ENCODE measurements at places on chromosomes 16 and 17.

DNA sequence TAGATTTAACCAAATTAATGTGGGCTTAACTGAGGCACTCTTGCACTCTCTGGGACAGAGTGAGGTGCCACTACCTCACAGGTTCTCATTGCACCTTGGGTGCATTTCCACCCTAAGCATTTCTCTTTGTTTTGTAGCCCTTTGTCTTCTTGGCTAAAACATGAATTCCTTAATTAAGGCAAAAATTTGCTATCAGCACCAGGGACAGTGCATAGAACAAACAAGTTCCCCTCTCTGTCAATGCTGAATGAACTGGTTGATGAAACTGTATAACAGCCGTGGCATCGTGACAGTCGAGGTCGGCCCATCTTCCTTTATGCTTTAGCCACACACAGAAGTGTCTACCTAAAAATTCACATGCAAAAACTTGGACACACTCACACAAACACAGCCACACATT, 74.8 kb downstream of the HS3ST2 start:
- peak; percentile 23 for DNase-seq

GRCh38 chr16:50879873-50880695, 138.2 kb downstream of the CYLD start:
- no peak for DNase-seq

DNA sequence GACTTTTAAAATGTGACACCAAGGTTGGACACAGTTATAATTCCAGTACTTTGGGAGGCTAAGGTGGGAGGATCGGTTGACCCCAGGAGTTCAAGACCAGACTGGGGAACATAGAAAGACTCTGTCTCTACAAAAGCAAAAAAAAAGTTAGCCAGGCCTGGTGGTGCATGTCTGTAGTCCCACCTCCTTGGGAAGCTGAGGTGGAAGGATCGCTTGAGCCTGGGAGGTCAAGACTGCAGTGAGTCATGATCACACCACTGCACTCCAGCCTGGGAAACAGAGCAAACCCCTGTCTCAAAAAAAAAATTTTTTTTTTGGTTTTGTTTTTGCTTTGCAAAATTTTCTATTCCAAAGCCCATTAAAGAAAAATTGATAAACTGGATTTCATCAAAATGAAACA, 281.4 kb downstream of the BCAS3 start:
- DNase-seq: peak; percentile 20

DNA sequence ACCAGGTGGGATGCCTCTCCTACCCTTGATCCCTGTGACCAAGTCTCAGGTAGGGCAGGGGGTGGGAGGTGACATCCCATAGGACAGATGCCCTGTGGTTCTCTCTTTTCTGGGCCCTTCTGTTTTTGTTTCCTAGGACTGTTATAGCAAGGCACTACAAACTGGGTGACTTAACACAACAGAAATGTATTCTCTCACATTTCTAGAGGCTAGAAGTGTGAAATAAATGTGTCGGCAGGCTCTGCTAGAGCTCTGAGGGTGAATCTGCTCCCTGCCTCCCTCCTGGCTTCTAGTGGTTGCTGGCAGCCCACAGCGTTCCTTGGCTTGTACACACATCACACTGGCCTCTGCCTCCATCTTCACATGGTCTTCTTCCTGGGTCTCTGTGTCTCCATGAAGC, 12.7 kb downstream of the CALB2 start:
- no peak for DNase-seq

DNA sequence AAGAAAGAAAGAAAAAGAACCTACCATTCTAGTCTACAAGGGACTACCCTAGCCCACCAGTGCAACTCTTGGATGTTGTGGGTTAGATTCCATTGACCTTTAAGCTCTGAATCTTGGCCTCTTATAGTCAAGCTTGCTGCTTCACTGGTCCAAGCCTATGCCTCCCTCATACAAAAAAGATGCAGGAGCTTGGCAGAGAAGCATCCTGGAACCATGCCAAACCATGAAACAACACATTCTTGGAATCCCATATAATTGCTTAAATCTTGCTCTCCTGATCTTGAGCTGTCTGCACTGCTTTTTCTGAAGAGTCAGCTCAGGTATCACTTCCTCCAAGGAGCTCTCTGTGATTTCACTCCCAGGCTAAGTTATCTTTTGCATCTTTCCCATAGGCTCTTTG, 117.9 kb upstream of the GPR139 start:
- no peak for DNase-seq

DNA sequence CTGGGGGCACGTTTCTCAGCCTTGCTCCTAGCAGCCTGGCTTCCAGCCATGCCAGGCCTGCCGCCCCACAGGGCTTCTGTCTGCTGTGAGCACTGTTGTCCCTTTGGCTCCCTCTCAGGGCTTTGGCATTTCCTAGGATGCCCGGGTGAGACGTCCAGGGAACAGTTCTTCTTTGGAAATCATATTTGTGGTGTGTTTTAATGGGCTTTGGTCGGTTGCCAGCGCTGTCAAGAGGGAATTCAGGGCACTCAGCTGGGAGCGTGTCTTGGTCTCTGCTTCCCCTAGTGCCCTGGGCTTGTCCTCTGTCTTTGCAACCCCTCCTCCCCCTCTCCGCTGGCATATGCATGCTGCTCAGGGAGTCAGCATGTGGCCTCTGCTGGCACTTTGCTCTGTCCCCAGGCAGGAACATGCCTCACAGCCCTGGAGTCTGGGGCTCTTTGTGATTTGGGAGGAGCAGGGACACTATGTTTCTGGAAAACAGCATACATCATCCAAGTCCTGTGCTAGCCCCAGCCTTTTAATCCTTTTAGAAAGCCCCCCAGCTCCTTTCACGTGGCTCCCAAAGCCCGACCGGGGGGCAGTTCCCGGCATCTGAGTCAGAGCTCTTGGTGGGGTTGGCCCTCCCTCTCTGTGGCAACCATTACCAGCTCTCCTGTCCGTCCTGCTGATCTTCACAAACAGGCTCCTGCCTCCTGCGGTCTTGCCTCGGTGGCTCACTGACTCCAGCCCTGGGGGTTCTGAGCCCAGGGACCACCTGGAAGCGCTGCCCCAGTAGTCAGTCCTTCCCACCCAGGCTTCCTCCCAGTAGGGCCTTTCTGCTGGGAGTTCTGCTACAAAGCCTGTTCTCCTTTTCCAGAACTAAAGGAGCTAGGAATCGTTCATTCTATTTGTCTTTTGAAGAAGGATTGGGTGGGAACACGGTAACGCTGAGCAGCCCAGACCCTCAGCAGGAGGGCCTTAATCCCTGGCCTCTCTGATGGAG, 26.7 kb downstream of the SAP30BP start:
- peak; percentile 99 for DNase-seq

GRCh38 chr17:78343187-78343542, 16.7 kb downstream of the SOCS3 start:
- DNase-seq: peak; percentile 94

All from foreskin fibroblast (primary cell).